Cortex of kidney (tissue), 1 donor: ENCODE measurements at places on chromosomes 12 and 14.

DNA sequence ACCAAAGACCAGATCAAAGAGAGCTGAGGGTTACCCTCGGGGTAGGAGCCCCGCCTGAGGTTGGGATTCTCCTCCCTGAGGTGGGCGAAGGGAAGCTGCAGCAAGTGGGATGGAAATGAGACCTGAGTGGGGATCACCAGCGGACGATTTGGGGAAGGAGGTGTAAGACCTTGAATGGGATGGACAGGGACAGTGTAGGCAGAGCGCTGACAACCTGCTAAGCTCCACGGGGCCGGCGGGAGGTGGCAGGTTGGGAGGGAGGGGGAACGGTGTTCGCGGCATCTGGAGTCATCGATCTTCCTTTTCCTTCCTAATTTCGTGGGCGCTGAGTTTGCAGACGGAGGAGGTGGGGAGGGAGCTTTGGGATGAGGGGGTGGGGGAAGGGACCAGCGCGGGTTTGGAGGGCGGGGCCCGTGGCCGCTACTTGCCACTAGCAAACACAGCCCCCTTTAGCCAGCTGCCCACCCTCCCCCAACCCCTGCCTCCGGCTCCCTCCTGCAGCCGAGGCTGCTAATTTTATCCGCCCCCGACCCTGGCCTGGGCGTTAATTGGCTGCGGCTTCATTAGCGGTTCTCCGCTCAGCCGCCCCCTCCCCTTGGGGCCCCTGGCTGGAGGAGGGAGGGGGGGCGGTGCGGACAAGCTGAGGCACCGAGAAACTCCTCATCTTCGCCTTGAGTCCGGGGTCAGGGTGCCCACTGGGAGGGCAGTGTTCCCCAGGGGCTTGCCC, 2.8 kb upstream of the SHMT2 start:
- no peak for DNase-seq

GRCh38 chr14:38282936-38283335, 27.0 kb upstream of the CLEC14A start:
- DNase-seq, result no peak

- DNase-seq, result no peak
Observed at GRCh38 chr12:32284561-32284960, 114.8 kb upstream of the FGD4 start.

GRCh38 chr12:132414634-132415326, 75.2 kb upstream of the FBRSL1 start:
- DNase-seq, result no peak

DNA sequence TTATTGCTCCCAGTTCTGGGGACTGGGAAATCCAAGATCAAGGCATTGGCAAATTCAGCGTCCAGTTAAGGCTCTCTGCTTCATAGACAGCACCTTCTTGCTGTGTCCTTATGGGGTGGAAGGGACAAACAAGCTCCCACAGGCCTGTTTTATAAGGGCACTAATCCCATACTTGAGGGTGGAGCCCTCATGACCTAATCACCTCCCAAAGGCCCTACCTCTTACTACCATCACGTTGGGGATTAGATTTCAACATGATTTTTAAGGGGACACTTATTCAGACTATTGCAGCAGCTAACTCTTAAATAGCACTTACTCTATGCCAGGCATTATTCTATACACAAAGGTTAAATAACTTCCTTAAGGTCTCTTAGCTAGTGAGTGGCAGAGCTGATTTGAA, 17.3 kb downstream of the TOGARAM1 start:
- DNase-seq, result no peak

DNA sequence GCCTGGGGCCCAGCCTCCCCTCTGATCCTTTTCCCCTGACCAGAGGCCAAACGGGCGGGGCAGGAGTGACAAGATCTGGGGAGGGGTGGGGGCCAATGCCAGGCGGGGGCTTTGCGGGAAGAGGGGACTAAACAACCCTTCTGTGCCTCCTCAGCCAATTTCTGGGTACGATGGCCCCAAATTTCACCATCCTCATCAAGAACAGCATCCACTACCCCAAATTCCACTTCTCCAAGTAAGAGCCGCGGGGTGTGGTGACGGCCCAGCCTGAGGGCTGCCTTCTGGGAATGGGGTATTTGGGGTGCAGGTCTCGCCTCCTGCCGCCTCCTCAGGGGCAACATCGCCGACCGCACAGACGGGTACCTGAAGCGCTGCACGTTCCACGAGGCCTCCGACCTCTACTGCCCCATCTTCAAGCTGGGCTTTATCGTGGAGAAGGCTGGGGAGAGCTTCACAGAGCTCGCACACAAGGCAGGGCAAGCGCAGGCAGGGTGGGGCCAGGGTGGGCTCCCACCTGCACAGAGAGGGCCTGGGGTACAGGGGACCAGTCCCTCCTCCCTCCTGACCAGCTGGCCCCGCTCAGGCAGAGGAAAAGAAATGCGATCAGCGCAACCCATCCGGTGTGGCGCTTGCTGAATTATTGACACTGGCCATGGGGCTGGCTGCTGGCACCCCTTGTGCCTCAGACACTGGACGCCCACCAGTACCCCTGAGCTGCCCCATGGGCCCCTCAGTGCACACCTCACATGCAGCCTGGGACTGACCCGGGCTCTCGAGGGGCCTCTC, 1.7 kb downstream of the P2RX2 start:
- DNase-seq, result no peak

GRCh38 chr12:111029305-111029704, 108.9 kb upstream of the MYL2 start:
- DNase-seq, result no peak

- DNase-seq, result no peak
Observed at GRCh38 chr14:104858811-104859426, 6.1 kb upstream of the CEP170B start.

DNA sequence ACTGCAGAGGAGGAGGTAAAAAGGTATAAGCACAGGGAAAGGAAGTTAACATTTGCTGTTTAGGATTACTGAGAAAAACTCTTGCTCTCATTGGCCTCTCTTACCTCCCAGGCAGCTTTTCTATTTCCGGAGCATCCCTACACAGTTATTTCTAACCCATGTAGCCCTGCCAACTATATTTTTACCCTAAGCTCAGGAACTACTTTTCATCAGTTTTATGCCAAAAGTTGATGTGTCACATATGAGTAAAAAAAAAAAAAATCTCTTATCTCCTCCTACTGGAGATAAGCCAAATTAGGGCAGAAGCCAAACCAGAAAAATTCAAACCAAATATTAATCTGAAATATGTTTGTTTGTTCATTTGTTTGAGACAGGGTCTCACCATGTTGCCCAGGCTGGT, 34.4 kb upstream of the PSMA6 start:
- no peak for DNase-seq

GRCh38 chr12:132560364-132560613, 50.1 kb downstream of the LRCOL1 start:
- no peak for DNase-seq

- DNase-seq, result no peak
Observed at GRCh38 chr14:21467616-21468015, 9.1 kb downstream of the RAB2B start.

DNA sequence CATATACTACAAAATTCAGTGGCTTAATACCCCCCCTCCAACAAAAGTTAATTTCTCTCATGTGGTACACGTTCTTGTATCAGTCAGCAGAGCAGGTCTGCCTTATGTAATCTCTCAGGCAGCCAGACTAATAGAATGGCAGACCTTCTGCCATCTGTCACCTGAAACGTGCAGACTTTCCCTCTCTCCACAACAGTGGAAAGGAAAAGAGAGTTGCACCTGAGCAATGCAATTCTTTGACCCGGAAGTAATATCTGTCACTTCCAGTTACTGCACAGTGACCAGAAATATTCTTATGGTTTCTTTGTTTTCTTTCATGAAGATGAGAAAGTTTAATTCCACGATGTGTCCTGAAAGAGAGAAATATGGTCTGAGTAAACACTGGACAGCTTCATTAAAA, 14.4 kb downstream of the KERA start:
- no peak for DNase-seq

GRCh38 chr14:90587252-90587910, 190.6 kb downstream of the CALM1 start:
- DNase-seq, result no peak

GRCh38 chr14:38336298-38336697, 80.4 kb upstream of the CLEC14A start:
- no peak for DNase-seq

DNA sequence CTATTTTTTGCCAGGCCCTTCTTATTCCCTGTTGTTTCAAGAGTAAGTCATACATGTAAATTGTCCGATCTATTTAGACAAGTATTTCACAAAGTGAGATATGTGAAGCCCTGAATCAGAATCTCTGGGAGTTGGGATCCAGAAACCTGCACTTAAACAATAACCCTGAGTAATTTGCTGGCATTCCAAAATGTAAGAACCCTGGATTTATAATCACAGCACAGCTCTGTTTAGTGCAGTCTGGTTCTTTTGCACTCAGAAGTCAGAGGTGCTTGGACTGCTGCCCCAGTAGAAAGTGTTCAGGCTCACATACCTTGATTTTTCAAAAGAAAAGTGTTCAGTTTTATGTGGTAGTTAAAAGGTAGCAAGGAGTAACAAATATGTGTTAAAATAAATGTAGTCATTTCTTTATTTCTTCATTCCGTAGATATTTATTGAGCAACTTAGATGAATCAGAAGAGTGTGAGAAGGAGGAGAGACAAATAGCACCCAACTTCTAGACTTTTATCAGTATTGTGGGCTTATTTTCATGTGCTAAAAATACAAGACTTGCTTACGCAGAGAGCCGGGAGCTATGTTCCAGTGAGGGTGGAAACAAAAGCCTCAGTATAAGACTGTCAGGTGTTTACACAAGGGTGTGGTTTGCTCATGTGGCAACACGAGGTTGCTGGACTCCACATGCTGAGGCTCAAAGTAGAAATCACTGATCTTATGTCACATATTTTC, 70.1 kb downstream of the SYNE2 start:
- DNase-seq, result no peak

- no peak for DNase-seq
Observed at GRCh38 chr12:82857276-82857675, 170.6 kb downstream of the TMTC2 start.

DNA sequence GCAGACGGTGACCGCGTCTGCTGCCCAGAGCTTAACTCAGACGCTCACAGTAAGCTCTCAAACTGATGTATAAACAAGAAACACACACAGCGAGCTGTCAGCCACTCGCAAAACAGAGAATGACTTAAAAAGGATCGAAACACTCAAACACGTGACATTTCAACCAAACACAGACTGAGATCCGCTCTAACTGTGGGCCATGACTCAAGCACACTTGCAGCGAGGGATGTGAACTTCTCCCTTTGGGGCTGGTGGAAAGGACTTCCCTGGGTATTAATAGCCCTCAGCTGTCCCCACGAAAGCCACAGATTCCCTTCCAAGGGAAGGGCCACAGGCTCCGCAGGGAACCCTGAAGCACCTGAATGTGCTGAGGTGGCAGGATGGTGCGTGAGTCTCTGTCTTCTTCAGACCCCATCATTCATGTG, 29.1 kb downstream of the CCDC88C start:
- DNase-seq, result no peak

- no peak for DNase-seq
Observed at GRCh38 chr14:68541178-68541896, 251.5 kb downstream of the ZFP36L1 start.

DNA sequence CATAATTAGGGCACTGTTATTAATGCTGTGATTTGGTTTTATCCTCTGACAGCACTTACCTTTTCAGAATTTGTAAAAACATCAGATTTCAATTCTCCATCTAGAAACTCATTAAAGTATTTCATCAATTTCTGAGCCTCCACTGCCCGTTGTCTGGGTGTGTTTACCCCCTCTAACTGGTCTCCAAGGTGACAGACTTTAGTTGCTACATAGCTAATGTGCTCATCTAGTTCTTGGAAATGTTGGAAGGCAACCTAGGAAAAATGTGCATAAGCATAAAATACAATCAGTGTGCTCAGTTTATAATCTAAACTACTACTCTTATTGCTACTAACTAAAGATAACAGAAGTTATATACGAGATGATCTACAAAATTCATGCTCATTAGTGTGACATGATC, 24.6 kb downstream of the EXOC5 start:
- DNase-seq, result no peak

GRCh38 chr12:53971129-53971528, 1.8 kb upstream of the HOXC11 start:
- DNase-seq, result no peak
